ENCODE measurements at places on chromosomes 3 and 15.
A peak's percentile ranks its signal among the peaks of the same experiment; 100 is the strongest.

DNA sequence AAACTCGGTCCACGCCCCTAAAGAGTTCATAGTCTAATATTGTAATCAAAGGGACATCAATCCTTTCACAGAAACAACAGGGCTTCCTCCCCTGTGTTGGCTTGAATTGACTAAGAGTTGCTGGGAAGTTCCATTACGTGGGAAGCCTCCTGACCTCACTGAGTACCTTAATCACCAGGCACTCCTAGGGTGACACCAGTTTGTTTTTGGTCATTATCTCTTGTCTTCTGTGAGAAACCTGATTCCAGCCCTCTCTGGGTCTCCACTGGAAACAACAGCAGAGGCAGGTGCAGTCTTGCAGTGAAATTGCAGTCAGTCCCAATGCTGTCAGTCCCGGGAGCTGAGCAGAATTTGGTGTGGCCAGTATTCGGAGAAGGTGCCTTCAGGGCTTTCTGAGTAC is 55.4 kb downstream of the BOC start:
- no peak for DNase-seq

DNA sequence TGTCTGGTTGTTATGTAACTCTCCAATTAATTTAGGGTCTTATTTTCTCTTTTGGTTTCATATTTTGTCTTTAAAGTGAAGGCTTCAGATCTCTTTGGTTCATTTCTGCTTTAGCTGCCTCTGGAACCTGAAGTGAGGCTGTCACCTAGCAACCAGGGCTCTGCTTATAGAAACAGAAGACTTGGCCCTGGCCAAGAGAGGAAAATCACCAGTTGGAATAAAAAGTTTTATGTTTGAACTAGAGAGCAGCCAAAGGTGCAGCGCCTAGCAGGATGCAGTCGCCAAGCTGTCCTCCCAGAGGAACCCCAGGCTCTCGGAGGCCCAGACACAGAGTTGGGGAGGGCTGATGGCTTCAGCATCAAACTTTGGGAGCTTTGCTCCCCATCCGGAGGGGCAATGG is 41.1 kb downstream of the LYZL4 start:
- DNase-seq: no peak

- DNase-seq: no peak
These were observed 32.6 kb downstream of the BLM start for GRCh38 chr15:90749754-90750153.

DNA sequence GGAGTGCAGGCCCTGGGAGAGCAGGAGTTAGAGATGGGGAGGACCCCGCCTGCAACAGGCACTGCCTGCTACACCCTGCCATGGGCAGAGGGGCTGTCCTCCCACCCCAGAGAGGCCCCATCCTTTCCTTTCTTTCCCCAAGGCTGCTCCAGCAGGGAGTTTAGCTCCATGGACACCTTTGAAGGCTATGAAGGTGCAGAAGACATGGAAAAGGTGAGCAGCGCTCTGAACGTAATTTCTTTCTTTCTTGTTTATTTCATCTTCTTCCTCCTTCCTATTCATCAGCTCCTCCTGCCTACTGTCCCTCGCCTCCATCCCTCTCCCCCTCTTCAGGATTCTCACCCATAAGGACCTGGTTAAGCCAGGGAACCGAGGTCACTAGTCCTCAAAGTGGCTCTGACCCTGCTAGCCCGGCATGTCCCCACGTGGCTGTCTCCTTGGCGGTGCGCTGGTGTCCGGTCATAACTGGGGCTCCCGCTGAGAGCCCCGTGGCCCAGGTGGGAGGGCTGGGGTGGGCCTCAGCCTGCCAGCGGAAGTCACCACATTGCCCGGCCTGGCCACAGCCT is 16.0 kb upstream of the ADIPOQ start:
- no peak for DNase-seq

DNA sequence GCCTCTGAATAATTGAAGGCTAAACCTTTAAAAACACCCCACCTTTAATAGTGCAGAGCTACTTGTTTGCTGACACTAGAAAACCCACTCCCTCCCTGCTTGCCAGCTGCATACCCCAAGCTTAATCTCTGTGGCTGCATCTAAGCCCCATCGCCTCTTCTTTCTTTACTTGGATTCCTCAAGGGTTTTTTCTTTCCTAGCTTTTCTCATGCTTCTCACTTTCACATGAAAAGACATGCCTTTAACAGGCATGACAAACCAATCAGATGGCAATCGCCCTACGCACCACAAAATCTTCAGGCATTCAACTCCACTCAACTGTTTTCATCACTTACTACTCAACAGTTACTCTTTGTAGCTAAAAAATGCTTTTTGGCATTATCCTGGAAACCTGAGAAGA is 77.5 kb downstream of the PLD1 start:
- DNase-seq: no peak

- no peak for DNase-seq
These were observed 47.3 kb upstream of the CCDC80 start for GRCh38 chr3:112688085-112688769.

- peak; percentile 42 for DNase-seq
These were observed 20.4 kb downstream of the FAH start for GRCh38 chr15:80173022-80173759.

- no peak for DNase-seq
These were observed 150.5 kb upstream of the SLC2A2 start for GRCh38 chr3:171177056-171177455.

GRCh38 chr3:115666920-115667737 is 43.8 kb downstream of the GAP43 start:
- no peak for DNase-seq

DNA sequence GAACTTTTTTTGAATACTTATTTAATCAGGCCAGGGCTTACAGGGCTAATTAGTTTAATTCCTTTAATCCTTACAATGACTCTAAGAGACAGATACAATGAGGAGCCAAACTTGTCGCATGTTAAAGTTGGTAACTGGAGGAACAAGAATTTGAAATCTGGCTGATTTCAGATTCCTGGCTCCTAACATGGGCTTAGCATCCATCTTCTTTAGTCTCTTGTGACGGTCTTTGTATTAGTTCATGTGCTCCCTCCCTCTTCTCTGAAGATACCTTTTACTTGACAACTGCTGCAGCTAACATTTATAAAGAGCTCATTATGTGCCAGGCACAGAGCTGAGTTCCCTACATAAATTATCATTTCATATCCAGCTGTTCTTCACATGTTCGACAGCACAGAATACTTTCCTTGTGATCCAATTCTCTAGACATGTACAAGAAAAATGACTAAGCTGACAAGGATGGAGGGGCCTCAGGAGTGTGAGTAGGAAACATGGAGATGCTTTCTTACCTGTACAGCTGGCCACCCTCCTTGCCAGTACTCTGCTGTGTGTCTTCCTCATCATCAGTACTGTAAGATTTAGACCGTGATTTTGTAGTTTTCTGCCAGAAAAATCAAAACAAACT is 206.8 kb upstream of the STRIT1 start:
- no peak for DNase-seq

DNA sequence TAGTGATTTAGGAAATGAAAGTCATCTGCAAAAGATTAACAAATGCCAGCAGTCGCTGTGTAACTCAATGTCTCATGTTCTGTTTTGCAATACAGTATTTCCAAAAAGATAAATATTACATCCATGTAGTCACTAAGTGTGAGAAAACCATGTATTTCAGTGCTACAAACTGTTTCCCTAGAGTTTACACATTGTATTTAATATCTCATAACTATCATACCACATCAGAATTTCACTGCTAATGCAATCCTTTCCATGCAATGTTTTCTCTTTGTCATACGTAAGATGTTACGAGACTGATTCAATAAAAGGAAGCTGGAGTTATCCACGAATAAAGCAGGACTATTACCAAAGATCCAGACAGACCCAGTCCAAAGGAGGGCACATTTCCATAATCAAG is 269.4 kb downstream of the GBE1 start:
- DNase-seq: no peak

DNA sequence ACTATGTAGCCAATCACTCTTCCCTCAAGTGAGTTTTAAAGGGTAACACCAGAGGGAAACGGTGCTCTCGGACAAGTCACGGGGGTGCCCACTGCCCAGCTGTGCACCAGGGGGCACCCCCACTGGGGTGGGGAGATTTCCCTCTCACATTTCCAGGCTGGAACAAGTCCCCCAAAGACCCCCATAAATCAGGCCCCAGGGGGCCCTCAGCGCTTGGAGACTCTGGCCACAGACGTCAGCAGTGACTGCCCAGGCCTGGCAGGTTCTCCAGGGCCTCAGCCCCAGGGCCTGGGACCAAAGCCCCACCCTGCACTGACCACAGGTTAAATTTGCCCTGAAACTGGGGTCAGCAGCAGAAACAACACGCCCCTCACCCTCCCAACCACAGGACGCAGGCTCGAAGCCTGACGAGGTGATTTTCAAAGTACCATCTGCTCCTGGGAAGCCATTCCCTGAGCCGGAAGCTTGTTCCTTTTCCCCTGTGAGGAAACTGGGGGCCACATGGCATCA is 17.0 kb downstream of the XXYLT1 start:
- DNase-seq: no peak

DNA sequence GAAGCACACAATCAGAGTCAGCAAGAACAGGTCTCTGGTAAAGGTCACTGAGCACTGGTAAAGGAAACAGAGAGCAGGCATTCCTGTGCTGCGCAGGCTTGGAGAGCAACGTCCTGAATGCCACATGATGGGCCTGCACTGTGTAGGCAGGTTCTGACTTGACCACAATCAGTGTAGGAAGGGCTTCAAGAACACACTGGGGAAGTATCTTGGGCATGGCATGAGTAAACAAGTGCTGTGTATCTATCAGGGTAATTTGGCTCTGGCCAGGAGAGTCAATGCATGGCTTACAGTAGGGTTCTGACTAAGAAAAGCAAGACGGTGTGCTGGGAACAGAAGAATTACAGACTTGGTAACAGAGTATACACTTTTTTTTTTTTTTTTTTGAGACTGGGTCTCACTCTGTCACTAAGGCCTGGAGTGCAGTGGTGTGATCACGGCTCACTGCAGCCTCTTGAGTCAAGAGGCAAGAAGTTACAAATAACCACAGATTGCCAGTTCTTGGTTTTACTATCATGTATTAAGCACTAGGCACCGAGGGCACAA is 30.6 kb downstream of the TBC1D2B start:
- DNase-seq: no peak

DNA sequence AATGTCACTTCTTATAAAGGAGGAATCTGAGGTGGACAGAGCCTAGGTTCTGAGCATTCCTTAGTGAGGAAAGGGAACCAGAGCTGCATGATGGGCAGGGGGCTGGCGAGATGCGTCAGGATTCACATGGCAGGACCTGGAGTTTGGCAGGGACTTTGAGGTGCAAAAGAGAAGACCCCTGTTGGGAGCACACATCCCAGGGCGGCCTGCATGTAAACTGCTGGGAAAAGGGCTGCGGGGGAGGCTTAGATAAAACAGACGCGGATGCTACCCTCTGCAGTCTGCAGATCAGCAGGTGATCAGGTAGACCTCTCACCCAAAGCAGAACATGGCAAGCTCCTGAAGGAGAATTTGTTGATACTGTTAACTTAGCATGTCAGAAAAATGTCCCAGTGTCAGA is 168.4 kb downstream of the VGLL4 start:
- DNase-seq: no peak

DNA sequence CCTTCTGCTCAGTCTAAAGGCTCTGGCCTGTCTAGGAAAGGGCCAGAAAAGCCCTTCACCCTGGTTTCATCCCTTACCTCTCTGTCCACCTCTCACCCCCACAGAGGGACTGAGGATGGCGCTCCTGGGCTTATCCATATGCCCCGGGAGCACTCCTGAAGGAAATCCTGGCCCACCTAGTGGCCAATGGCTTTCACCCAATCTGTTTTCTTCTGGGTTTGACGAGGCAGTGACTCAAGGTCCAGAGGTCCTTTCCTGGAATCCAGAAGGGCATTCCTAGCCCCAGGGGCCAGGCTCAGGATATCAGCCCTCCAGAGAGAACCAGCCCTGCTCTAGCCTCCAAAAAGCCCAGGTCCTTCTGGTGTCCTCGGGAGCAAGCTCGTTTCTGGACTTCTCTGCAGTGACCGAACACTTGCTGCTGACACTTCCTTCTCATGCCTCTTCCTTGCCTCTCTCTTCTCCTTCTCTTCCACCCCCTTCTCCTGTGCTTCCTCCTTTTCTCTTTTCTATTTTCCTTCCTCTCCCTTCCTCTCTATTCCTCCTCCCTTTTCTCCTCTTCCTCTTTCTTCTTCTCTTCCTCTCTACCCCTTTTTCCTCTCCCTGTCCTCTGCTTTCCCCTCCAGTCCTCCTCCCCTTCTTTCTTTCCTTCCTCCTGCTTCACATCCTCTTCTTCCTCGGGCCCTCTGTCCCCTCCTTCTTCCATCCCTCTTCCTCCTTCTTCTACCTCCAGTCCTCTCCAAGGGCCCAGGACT is 59.6 kb downstream of the RHCG start:
- DNase-seq: no peak

GRCh38 chr15:40999190-40999589 is 45.9 kb downstream of the CHAC1 start:
- no peak for DNase-seq

DNA sequence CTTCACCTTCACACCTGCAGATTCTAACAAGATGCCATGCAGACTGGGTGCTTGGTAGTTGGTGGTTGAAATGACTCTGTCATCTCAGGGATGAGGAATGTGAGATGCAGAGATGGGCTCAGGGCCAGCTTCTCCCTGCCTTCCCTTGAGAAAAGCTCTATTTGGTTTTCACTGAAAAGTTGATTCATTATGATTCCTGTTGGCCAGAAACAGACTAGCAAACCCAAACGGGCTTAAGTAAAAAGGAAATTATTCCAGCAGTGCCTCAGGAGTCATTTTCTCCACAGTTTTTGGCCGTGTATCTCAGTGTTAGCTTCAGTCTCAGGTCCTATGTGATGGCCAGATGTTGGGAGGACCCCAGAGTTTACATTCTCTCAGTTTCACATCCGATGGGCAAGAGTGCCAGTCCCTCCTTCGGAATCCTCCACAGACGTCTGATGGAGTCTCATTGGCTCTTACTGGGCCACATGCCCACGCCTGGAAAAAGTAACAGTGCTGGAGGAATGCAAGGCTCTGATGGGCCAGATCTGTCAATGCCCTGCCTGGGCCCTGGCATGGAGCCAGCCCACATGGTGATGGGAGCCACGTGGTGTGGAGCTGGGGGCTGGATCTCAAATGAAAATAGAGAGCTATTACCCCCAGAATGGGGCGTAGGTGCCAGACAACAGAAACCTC is 22.3 kb upstream of the SACM1L start:
- DNase-seq: no peak

DNA sequence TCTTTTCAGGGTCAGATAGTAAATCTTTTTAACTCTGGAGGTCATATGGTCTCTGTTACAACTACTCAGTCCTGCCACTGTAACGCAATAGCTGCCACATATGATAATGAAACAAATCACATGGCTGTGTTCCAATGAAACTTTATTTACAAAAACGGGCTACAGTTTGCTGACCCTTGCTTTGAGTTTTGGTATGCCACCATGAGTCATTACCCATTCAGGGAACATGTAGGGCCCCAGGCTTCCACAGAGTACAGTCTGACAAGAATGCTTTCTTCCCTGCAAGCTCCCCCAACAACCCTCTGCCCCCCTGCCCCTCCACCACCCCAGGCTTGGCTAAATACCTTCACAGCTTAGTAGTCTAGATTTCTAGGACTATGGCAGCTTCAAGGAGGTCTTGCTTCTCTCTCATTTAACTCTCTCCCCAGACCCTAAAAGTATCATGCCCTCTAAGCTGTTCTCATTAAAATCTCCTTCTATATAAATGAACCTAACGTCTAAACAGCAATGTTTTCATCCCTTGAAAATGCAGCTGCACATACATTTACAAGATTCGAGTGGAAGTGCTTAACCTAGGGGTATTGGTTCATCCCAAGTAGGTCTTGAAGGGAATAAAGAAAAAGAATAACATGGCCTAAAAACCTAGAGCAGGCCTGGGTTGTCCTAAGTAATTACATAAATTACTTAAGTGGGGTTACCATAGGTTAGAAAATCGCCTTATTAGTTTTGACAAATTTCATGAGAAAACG is 117.8 kb upstream of the PRICKLE2 start:
- no peak for DNase-seq
